ENCODE measurements at places on chromosomes 5 and 9. TPM values are rescaled to one million over a fixed set of nuclear protein-coding genes. Genes with fewer than 3 reads are reported as not detected.

TMEM232 gene
- 2.7 TPM for total RNA-seq

SPINK6 gene
- not detected for total RNA-seq

GRCh38 chr5:67192719-67193438 is 3.7 kb downstream of the CD180 start:
- DNase-seq, result peak; percentile 56

DNA sequence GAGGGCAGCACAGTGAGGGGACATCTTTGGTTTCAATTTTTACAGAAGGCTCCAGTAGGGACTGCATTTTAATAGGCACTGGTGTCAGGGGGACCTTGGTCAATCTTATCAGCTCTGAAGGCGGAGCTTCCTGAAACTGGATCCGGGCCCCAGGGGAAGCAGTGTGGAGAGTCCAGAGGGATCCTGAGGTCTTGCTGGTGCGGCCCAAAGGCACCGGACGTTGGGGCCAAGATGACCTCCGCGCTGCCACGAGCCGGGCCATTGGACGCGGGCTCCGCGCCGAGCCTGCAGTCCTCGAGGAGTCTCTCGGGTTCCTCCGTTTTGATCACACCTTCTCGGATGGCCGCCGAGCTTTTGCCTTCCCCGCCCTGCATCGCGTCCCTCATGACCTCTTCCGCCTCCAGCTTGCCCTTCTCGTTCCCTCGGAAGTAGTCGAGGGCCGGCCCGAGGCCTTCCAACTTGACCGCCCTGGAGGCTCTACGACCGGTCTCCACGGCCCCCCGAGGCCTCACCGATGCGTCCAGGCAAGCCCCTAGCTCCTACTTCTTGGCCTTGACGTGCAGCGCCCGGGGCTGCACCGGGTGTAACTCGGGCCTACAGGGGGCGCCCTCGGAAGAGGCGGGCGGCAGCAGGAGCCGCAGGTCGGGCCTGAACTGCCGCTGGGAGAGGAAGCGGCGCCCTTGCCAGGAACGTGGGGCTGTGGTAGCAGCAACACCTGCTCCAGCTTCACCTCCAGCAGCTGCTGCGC is 18.8 kb downstream of the C5orf52 start:
- no peak for DNase-seq

DNA sequence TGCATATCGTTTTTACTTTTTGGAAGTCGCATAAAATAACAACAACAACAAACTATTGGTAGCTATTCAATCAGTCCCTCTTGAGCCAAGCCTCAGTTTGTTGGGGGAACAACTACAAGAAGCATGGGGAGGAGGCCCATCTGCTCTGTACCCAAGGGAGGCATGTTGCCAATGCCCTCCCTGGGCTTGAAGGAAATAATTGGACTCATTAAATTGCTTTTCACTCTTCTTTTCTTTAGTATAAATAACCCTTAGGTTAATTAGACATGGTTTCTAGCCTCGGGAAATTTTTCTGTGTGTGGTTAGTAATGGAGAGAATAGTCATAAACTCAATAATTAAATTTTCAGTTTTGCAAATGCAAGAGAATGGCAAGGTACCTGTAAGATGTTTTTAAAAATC is 500.7 kb downstream of the TLE4 start:
- DNase-seq, result no peak

- no peak for DNase-seq
Observed at GRCh38 chr5:10467281-10468198, 25.9 kb downstream of the ROPN1L start.

DNA sequence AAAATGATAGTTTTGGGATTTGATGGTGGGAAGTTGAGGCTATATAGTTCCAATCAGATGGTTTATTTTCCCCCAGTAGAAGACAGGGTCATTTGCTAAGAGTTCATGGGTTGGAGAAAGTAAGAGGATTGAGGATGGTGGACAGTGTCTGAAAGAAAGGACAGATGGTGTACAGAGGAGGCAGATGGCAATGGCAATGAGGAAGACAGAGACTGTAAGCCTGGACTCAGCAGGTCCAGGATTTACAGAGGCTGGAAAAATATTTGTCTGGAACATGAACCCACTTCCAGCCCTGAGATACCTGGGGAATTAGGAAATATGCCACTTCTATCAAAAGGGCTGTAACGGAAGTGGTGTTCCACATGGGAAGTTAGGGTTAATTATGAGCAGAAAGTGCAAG is 84.5 kb downstream of the PCSK1 start:
- no peak for DNase-seq
